Stomach (tissue), 19 donors: ENCODE measurements at places on chromosomes 1 and 21. TPM values are rescaled to one million over a fixed set of nuclear protein-coding genes. Genes with fewer than 3 reads are reported as not detected.

DNA sequence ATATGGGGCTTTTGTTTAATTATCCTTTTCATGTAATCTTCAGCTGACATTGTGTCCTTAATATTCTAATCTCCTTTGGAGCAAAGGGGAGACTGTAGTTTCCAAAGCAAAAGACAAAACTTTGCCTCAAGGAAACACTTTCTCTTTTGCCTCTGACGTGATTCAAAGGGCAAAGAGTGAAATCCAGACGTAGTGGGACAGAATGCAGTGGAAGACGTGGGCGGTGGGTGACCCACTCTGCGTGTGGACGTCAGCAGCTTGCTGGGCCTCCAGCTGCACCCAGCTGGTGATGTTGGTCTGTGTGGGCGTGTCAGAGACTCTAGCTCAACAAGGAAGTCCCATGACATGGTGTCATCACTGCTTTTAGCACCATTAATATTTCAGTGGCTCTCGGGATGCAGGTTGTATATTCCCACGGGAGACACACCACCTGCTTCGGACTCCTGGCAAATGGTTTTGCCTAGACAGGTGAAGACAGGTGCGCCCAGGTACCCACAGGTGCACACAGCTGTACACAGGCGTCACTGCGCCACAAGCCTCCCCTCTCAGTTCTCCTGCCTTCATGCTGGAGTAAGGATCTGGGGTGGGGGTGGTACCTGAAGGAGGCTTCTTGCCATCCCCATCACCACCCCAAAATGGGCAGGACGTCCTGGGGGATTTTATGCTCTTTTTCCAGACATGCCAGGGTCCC is 292.1 kb upstream of the VAMP3 start:
- H3K36me3 ChIP-seq, result no peaks in the 10 kb centered on the region
- peak; percentile 91 for DNase-seq
- H3K27ac ChIP-seq, result peak overlapping the region; percentile 63
- no peaks in the 10 kb centered on the region for H3K27me3 ChIP-seq
- H3K4me1 ChIP-seq, result no peaks in the 10 kb centered on the region

GRCh38 chr1:16009030-16009460 is 5.0 kb downstream of the SRARP start:
- H3K4me3 ChIP-seq, result no peak overlapping the region
- H3K36me3 ChIP-seq, result no peaks in the 10 kb centered on the region
- DNase-seq, result peak; percentile 87
- no peak overlapping the region for H3K27ac ChIP-seq

- H3K4me3 ChIP-seq, result no peak overlapping the region
- no peaks in the 10 kb centered on the region for H3K27me3 ChIP-seq
- no peaks in the 10 kb centered on the region for H3K36me3 ChIP-seq
- H3K4me1 ChIP-seq, result peaks cover 3% of the 10 kb centered on the region
Observed at GRCh38 chr1:59354709-59355337, 57.9 kb downstream of the FGGY start.

GRCh38 chr1:53321366-53321765 is 6.5 kb downstream of the LRP8 start:
- no peak overlapping the region for H3K4me3 ChIP-seq
- no peak for DNase-seq
- no peaks in the 10 kb centered on the region for H3K36me3 ChIP-seq
- no peak overlapping the region for H3K27ac ChIP-seq

DNA sequence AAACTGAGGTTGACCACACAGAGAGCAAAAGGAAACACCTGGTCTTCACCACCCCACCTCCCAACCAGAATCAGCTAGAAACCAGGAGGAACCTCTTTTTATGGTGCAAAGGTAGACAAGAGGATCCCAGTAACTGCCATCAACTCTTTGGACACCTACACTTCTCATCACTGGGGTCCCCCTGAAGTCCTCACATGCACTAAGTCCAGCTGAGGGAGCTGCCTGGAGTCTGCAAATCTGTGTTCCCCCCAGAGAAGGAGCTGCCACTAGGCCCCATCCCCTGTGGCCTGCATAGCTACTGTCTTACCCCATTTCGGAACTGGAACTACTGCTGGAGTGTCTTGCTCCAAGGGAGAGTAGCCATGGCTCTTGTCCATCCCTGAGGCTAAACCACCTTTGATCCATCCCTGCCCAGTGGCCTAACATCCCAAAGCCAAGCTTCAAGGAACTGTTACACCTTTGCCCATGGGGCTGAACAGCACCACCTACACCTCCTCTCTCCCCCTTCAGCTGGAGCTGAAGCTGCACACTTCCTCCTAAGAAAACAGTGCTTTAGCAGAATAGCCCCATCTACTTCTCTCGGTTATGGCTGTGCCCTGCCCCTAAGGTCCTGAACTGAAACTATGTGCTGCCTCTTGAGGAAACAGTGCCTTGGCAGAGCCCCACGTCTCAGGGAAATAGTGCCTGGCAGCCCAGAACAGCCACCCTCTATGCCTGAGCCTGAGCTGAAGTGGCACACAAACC is 85.4 kb upstream of the CD53 start:
- no peaks in the 10 kb centered on the region for H3K36me3 ChIP-seq
- H3K4me1 ChIP-seq, result no peaks in the 10 kb centered on the region
- no peak overlapping the region for H3K4me3 ChIP-seq
- no peak for DNase-seq
- H3K27me3 ChIP-seq, result no peaks in the 10 kb centered on the region

DNA sequence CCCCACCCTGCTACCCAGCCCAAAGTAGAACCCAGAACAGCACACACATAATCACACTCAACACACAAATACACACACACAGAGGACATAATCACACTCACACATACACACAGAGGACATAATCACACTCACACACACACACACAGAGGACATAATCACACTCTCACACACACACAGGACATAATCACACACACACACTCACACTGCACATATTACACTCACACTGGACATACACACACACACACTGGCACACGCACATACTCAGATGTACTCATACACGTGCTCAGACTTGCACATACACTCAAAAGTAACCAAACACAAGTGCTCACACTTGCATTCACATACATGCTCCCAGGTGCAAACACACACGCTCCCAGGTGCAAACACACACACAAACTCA is 54.3 kb upstream of the CAMK1G start:
- DNase-seq, result no peak
- no peaks in the 10 kb centered on the region for H3K36me3 ChIP-seq
- H3K4me3 ChIP-seq, result no peak overlapping the region
- no peaks in the 10 kb centered on the region for H3K27me3 ChIP-seq
- peaks cover 17% of the 10 kb centered on the region for H3K4me1 ChIP-seq

DNA sequence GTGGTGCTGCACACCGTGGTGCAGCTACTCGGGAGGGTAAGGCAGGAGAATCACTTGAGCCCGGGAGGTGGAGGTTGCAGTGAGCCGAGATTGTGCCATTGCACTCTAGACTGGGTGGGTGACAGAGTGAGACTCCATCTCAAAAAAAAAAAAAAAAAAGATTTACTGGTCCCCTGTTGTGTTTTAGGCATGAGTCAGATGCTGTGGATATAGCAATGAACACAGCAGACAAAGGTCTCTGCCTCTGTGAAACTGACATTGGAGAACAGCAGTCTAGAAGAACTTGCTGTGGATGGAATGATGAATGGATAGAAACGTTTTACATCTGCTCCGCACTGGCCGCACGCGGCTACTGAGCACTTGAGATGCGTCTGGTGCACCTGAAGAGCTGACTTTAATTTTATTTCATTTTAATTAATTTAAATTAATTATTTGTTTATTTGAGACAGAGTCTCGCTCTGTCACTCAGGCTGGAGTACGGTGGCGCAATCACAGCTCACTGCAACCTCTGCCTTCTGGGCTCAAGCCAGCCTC is 24.5 kb upstream of the EPHA2 start:
- peaks cover 82% of the 10 kb centered on the region for H3K4me1 ChIP-seq
- no peak for DNase-seq
- peak overlapping the region; percentile 89 for H3K27ac ChIP-seq
- no peaks in the 10 kb centered on the region for H3K36me3 ChIP-seq

- no peaks in the 10 kb centered on the region for H3K36me3 ChIP-seq
- no peaks in the 10 kb centered on the region for H3K27me3 ChIP-seq
- H3K4me3 ChIP-seq, result no peak overlapping the region
- peaks cover 5% of the 10 kb centered on the region for H3K4me1 ChIP-seq
Observed at GRCh38 chr21:43854773-43855633, 10.0 kb upstream of the AGPAT3 start.

GRCh38 chr1:91450260-91450659 is 45.6 kb upstream of the HFM1 start:
- DNase-seq, result peak; percentile 62
- no peak overlapping the region for H3K4me3 ChIP-seq
- no peaks in the 10 kb centered on the region for H3K27me3 ChIP-seq

- no peaks in the 10 kb centered on the region for H3K4me1 ChIP-seq
- DNase-seq, result peak; percentile 35
- H3K27me3 ChIP-seq, result no peaks in the 10 kb centered on the region
- H3K36me3 ChIP-seq, result no peaks in the 10 kb centered on the region
- no peak overlapping the region for H3K4me3 ChIP-seq
Observed at GRCh38 chr1:87926921-87927320, 598.2 kb downstream of the LMO4 start.

GRCh38 chr1:111145542-111145941 is 5.5 kb downstream of the CEPT1 start:
- H3K4me3 ChIP-seq, result no peak overlapping the region
- no peak for DNase-seq
- peaks cover 30% of the 10 kb centered on the region for H3K36me3 ChIP-seq
- H3K27ac ChIP-seq, result no peak overlapping the region

DNA sequence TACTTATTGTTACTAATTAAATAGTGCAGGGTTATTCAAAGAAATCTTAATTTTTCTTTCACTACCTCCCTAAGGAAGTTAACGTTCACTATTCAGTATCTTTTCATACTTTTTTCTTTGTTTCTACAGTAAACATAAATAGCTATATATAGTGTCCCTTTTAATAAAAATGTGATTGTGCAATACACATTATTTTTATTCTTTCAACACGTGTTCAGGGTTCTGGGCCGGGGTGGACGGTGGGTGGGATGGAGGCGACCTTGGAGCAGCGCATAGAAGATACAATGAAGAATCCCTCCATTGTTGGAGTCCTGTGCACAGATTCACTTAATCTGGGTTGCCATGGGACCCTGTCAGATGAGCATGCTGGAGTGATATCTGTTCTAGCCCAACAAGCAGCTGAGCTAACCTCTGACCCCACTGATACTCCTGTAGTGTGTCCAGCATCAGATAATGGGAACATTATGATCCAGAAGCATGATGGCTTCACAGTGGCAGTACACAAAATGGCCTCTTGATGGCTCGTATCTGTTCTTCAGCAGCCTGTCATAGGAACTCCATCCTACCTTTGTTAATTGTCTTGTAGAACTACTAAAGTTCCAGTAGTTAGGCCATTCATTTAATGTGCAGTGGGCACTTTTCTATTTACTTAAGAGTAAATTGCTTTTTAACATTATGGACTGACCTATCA is 155.9 kb upstream of the L1TD1 start:
- DNase-seq, result no peak
- peaks cover 3% of the 10 kb centered on the region for H3K36me3 ChIP-seq
- H3K27me3 ChIP-seq, result no peaks in the 10 kb centered on the region
- no peak overlapping the region for H3K4me3 ChIP-seq
- H3K4me1 ChIP-seq, result no peaks in the 10 kb centered on the region

GRCh38 chr21:31580866-31581276 is 78.6 kb upstream of the SOD1 start:
- no peak overlapping the region for H3K27ac ChIP-seq
- no peaks in the 10 kb centered on the region for H3K36me3 ChIP-seq
- DNase-seq, result peak; percentile 75
- no peak overlapping the region for H3K4me3 ChIP-seq

GRCh38 chr1:41053316-41053715 is 31.8 kb upstream of the SLFNL1 start:
- H3K27me3 ChIP-seq, result no peaks in the 10 kb centered on the region
- no peak for DNase-seq
- H3K36me3 ChIP-seq, result peaks cover 4% of the 10 kb centered on the region
- H3K4me3 ChIP-seq, result no peak overlapping the region

GRCh38 chr1:79235301-79236002 is 228.9 kb upstream of the ADGRL4 start:
- H3K4me3 ChIP-seq, result no peak overlapping the region
- H3K27me3 ChIP-seq, result no peaks in the 10 kb centered on the region
- no peaks in the 10 kb centered on the region for H3K36me3 ChIP-seq
- H3K27ac ChIP-seq, result no peak overlapping the region
- H3K4me1 ChIP-seq, result no peaks in the 10 kb centered on the region
- peak; percentile 2 for DNase-seq

DNA sequence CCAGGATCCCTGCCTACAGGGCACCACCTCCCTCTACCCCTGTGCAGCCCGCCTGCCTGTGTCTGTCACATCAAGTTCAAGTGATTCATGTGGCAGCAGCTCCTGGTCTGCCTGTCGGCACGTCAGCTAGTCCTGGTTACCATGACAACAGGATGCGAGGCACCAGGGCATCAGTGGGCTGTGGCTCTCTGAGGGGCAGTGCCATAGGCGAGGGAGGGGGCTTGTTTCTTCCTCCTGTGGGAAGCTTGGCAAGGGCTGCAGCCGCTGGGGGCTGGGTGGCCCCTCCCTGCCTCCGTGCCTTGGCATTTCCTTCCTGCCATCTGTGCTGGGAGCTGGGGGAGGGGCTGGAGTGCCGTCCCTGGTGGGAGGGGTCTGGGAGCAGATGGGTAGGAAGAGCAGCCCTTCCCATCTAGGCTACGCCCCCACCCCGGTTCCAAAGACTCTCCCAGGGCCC is 43.1 kb downstream of the FOXO6 start:
- H3K36me3 ChIP-seq, result no peaks in the 10 kb centered on the region
- peak; percentile 73 for DNase-seq
- H3K4me3 ChIP-seq, result no peak overlapping the region
- no peak overlapping the region for H3K27ac ChIP-seq
- H3K27me3 ChIP-seq, result no peaks in the 10 kb centered on the region

Gene LCE2B
- total RNA-seq, result not detected

Gene CFHR4
- total RNA-seq, result not detected

Gene LCE2C
- not detected for total RNA-seq

Gene MAGI3
- total RNA-seq, result 76.9 TPM

Gene SHCBP1L
- not detected for total RNA-seq

Gene SASS6
- 4.7 TPM for total RNA-seq

Gene ADGRL2
- total RNA-seq, result 104 TPM

Gene FOXD2
- total RNA-seq, result not detected
